ENCODE measurements at places on chromosomes 12 and 14. TPM values are rescaled to one million over a fixed set of nuclear protein-coding genes. Genes with fewer than 3 reads are reported as not detected.

GRCh38 chr12:91617818-91618217, 435.2 kb upstream of the DCN start:
- no peak for DNase-seq

DNA sequence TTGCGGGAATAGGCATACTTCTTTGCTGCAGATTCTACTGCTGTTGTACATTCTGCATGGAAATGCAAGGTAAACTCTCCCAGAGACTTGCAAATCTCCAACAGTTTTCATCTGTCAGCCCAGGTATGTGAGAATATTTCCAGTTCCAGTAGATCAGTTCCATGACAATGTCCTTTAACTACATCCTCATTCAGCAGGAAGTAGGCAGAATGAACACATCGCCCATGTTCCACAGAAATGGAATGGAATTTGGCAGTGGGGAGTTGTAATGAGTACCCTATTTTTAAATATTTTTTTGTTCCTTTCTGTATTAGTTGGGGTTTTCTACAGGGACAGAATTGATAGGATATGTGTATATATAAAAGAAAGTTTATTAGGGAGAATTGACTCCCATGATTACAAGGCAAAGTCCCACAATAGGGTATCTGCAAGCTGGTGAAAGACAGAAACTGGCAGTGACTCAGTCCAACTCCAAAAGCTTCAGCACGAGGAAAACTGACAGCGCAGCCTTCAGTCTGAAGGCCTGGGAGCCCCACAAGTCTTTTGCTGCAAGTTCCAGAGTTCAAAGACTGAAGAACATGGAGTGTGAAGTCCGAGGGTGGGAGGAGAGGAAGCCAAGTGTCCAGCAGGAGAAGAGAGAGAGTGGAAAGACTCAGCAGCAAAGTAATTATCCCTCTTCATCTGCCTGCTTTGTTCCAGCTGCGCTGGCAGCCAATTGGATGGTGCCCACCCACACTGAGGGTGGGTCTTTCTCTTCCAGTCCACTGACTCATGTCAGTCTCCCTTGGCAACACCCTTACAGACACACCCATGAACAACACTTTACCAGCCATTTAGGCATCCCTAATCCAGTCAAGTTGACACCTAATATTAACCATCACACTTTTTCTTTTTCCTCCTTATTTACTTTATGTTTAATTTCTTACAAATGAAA, 110.4 kb upstream of the SCAF11 start:
- no peak for DNase-seq

- DNase-seq, result no peak
Observed at GRCh38 chr14:99569725-99570543, 34.1 kb downstream of the CCDC85C start.

DNA sequence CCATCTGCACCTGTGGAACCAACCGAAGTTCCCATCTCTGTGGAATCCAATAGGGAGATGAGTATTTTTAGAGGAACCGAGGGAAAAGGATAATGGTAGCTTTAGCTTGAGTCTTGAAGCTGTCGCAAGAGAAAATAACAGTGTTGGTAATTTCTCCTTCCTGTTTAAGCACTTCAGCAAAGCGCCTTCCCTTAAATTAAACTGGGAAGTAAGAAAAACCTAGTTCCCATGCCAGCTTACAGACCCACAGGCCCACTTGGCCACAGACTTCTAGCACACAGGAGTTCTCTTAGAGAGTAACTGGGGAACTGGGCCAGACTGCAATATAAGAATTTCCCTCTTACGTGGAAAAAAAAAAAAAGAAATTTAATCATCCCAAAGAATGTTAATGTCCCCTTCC, 223.8 kb downstream of the EFCAB11 start:
- no peak for DNase-seq

DNA sequence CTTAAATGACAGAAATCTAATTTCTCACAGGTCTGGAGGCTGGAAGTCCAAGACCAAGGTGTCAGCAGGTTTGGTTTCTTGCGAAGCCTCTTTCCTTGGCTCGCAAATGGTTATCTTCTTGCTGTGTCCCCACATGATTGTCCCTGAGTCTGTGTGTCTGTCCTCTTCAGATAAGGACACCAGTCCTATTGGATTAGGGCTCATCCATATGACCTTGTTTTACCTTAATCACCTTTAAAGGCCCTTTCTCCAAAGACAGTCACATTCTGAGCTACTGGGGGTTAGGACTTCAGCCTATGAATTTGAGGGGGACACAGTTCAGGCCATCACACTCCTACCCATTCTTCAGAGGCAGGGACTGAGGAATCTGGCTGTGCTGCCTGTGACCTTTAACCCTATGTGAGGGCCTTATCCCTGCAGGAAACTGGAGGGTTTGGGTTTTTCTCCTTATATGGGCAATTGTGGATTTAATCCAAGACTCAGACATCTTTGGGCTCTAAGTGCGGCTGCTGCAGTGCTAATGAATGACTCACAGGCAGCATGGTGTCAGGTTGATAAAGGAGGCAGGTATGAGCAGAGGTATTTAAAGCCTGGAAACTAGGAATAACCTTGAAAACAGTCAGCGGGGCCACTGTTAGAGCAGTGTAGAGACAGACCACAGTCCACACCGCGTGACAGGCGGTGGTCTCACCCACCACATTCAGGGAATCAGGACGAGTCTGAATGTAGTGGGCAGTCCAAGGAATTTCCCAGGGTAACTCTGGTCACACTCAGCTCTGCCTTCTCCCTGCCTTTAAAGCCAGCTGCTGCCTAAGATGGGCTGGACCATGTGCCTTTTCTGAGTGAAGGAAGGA, 10.2 kb downstream of the TPCN1 start:
- peak; percentile 46 for DNase-seq

Gene CGRRF1
- 5.1 TPM for polyA plus RNA-seq

Gene GALNT9
- polyA plus RNA-seq, result 0.12 TPM

Data from IMR-90 (cell line).